CD4-positive, alpha-beta T cell treated with Interleukin-12 subunit alpha and Interleukin-12 subunit beta, for 1 hour (primary cell): ENCODE measurements at places on chromosomes 11 and 22.

DNA sequence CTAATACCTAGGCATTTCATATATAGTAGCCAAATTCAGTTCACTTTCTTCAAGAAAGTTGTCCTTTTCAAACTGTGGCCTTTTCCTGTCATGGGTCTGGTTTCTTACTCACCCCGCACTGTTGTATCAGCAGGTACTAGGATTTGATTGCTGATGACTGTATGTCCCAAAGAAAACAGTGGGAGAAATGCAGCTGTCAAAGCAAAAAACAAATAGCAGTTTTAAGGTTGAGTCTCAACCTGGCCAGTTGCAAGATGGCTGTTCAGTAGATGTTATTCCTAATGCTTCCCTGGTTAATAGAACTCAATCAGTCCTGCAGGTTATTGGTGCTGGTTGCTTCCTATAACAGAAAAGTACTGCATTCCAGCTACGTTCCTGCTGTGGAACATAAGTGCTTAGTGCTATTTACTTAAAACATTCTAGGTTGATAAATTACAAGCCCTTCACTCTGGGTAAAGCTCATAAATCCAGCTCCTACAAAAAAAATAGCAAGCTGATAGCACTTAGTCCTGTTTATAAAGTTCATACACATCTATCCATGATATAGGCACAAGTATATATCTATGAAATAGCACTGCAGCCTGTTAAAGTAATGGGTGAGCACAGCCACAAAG, 26.6 kb downstream of the NF2 start:
- DNase-seq, result no peak

DNA sequence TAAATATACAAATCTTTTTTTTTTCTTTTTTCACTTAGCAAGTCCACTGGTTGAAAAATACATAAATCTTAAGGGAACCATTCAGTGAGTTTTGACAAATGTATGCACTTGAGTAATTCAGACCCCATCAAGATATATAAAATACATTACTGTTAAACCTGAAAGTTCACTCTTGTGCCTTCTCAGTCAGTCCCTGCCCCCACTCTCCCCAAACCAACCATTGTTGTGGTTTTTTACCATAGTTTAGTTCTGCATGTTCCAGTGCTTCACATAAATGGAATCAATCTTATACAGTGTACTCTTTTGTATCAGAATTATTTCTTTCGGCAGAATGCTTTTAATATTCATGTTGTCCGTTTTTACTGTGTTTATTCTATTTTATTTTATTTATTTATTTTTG, 26.1 kb downstream of the RNF214 start:
- no peak for DNase-seq

DNA sequence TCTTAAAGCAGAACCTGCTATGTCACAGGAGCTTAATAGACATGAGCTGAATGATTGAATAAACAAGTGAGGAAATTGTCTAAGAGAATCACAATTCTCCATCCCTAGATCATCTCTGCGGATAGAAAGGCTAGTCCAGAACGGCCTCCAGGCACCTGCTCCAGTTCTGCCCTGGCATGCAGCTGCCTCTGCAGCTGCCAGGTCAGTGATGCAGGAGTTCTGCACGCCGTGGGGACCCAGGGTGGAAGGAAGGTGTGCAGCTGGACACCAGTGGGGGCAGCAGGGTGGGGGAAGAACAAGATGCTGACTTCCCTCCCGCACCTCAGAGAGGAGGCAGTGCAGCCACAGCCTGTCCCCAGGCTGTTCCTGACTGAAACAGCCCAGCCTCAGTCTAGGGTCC, 192.1 kb upstream of the NCAM1 start:
- no peak for DNase-seq

- DNase-seq, result no peak
Observed at GRCh38 chr11:68817554-68817953, 24.2 kb downstream of the CPT1A start.

- no peak for DNase-seq
Observed at GRCh38 chr11:122601141-122602125, 54.1 kb upstream of the UBASH3B start.
